M059J (cell line): ENCODE measurements at places on chromosomes 1 and 21.

- DNase-seq: no peak
Observed at GRCh38 chr1:42774928-42775526, 8.0 kb downstream of the C1orf50 start.

- peak; percentile 100 for DNase-seq
Observed at GRCh38 chr21:45228171-45228641, 59.5 kb downstream of the POFUT2 start.

DNA sequence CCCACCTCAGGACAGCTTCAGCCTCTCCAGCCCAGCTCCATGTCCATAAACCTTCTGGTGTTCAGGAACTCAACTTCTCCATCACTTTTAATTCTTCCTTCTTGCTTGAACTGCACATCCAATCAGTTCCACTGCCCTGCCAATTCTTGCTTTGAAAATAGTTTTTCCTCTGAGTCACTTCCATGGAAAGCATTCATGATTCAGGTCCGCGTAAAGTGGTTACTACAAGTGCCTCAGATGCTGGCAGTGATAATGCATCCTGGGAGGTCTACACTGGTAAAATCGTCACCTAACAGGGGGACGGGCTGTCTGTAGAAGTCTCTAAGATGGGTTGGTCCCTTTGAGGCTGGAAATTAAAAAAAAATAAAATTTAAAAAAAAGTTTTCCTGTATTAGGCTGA, 25.9 kb upstream of the RCAN1 start:
- peak; percentile 97 for DNase-seq

- no peak for DNase-seq
Observed at GRCh38 chr1:73356485-73356884, 841.5 kb downstream of the LRRIQ3 start.

DNA sequence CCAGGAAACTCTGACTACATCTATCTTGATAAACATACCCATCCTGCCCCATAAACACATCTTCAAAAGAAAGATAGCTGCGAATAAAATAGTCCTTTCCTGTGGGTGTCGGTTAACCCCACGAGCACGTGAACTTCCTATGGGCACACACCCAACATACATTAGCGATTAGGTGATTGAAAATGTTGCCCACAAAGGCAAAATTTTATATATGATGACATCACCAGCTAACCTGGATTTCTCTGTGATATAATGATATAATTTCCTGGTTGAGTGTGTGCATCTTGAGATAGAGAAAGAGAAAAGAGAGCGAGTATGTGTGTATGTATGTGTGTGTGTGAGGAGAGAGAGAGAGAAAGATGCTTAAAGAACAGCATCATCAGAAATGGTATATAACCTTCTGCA, 296.1 kb downstream of the PTPRC start:
- peak; percentile 56 for DNase-seq

DNA sequence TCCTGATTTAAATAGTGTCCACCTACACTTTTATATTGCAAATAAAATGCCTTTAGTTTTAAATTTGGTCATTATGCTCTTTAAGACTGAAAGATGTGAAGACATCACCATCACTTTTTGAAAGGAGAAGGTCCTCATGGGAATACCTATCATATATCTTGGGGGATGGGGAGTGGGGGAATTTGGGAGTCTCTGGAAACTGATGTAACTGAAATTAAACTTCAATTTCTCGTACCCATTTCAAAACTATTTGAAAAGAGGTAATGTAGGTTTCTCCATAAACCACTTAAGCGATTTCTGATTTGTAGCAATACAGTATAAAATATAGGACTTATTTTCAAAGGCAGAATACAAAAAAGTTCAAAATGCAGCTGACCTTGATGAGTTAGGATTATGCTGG, 924 bp downstream of the EXTL2 start:
- no peak for DNase-seq

DNA sequence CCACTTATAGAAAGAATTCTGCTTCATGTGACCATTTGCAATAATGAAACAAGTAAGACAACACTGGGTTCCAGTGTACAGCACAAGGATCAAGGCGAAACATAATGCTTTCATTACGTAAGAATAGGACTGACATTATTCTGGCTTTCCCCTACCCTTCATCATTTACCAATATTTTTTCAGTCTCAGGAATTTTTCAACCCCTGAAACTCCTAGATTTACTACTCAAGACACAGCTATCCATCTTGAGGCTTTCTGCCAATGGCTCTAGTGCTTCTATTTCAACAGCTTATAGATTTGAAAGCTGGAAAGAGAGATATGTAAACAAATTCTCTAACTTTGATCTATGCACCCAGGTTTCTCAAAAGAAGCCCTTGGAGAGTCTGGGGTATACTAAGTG, 48.4 kb downstream of the WLS start:
- no peak for DNase-seq

- peak; percentile 38 for DNase-seq
Observed at GRCh38 chr1:206734499-206735142, 36.0 kb upstream of the IL19 start.

- DNase-seq: no peak
Observed at GRCh38 chr1:185650602-185651230, 83.5 kb upstream of the HMCN1 start.

- no peak for DNase-seq
Observed at GRCh38 chr1:107195476-107195875, 54.6 kb downstream of the NTNG1 start.

DNA sequence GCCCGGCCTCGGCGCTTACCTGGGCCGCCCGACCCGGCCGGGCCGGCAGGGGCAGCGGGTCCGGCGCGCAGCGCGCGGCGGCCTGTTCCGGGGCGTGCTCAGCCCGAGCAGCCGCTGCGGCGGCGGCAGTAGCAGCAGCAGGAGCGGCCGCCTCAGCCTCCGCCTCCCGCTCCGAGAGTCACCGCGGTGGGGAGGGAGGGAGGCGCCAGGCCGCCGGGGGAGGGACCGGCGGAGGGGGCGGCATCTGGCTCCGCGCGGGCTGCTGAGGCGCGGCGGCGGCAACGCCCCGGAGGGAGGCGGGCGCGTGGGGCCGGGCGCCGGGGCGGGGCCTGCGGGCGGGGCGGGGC, at the start of gene CTNNBIP1:
TSS of gene CTNNBIP1 (minus strand) at position 194 of the 347 bp plus-strand sequence. CDS start 38,205 bp downstream, outside the sequence.
- DNase-seq: no peak

GRCh38 chr1:216325946-216326345, 97.3 kb downstream of the USH2A start:
- DNase-seq: peak; percentile 13
